ENCODE measurements at places on chromosomes 3 and 15.
A peak's percentile ranks its signal among the peaks of the same experiment; 100 is the strongest.

DNA sequence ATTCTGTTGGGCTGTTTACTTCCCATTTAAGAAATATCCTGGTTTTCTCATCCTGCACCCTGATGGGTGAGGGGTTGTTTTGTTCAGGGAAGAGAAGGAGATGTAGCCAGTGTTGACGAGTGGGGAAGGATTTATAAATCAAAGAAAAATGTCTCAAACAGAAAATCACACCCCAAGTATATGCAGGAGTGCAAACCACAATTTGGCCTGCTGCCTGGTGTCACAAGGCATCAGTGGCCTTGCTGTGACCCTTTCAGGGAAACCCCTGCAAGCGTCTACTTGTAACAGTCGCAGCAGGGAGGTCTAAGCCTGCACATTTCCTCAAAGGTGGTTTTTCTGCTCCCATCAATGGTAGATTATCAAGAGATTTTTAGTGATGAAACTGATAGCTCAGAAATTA is 132.6 kb upstream of the LRRN1 start:
- H3K27ac ChIP-seq: no peak overlapping the region
- H3K27me3 ChIP-seq: no peaks in the 10 kb centered on the region
- no peak for DNase-seq
- H3K4me1 ChIP-seq: no peaks in the 10 kb centered on the region

DNA sequence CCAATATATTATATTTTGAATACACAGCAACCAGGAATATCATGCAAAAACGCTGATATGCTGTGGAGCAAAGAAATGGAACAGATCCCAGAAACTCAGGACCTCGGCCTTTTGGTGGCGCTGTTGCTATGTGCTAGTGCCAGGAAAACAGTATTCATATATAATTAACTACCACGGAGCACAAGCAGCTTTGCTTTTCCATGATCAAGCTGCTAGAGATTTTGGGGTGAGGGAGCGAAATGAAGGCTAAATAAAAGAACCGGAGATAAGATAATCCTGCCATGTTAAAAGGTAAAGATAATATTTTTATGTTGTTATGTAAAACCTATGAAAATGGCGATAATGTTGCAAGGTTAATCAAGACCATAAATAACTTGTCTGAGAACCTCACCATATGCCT is 157.7 kb upstream of the FAM3D start:
- no peak overlapping the region for H3K4me3 ChIP-seq
- H3K36me3 ChIP-seq: no peaks in the 10 kb centered on the region
- H3K27ac ChIP-seq: no peak overlapping the region

DNA sequence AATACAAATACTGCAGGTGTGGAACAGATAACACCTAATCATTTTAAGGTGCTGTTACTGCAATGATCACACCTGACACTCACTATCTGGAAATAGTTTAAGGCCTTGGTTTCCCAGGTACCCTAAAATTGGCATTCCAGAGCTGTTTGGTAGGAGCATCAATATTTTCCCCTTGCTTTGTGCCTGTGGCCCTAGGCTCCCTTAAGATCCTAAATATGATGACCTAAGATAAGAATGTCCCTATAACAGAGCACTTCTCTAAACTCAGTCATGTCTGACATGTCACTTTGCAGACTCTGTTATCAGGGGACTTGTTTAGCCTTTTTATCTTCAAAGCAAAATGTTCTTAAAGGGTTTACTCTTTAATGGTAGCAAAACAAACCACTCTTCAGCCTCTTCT is 115.9 kb upstream of the STRIT1 start:
- no peaks in the 10 kb centered on the region for H3K4me1 ChIP-seq
- H3K27ac ChIP-seq: no peak overlapping the region
- no peaks in the 10 kb centered on the region for H3K27me3 ChIP-seq
- H3K4me3 ChIP-seq: no peak overlapping the region
- H3K36me3 ChIP-seq: no peaks in the 10 kb centered on the region

DNA sequence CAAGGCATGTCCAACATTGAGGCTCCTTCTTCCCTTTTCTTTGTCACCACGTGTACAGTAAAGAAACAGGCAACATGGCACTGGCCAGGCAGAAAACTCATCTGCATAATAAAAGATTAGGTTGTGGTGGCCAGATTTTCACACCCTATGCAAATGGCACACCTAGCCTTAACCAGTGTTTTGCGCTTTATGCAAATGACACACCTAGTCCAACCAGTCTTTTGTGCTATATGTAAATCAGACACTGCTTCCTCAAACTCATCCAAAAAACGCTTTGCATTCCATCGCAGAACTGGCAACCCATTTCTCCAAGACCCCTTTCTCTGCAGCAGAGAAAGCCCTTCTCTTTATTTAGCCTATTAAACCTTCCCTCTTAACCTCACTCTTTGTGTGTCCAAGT is 109.1 kb downstream of the ZNF385D start:
- no peak overlapping the region for H3K27ac ChIP-seq
- no peak overlapping the region for H3K4me3 ChIP-seq
- H3K4me1 ChIP-seq: no peaks in the 10 kb centered on the region
- H3K36me3 ChIP-seq: no peaks in the 10 kb centered on the region
- DNase-seq: no peak
- H3K27me3 ChIP-seq: no peaks in the 10 kb centered on the region

GRCh38 chr3:43190670-43191069 is 84.8 kb upstream of the POMGNT2 start:
- H3K36me3 ChIP-seq: peaks cover 24% of the 10 kb centered on the region
- H3K27ac ChIP-seq: no peak overlapping the region
- no peak for DNase-seq
- no peak overlapping the region for H3K4me3 ChIP-seq

DNA sequence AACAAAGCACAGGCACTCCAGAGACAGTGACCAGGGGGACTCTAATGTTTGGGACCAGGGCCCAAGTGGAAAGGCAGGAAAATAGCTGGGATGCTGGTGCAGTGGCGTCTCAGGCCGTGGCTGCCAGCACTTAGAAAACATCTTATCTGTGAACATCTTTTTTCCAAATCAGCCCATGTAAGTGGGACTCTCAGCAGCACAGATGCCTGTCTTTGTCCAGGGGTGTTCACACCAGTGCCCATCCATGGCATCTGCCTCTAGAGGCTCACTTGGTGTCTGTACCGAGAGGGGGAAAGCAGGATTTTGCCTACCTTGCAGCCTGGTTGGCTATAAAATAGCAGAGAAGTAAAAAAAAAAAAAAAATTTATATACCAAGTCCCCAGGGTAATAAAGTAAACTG is 26.7 kb downstream of the SLC12A8 start:
- H3K27ac ChIP-seq: no peak overlapping the region
- no peaks in the 10 kb centered on the region for H3K36me3 ChIP-seq
- no peaks in the 10 kb centered on the region for H3K4me1 ChIP-seq
- no peak overlapping the region for H3K4me3 ChIP-seq

DNA sequence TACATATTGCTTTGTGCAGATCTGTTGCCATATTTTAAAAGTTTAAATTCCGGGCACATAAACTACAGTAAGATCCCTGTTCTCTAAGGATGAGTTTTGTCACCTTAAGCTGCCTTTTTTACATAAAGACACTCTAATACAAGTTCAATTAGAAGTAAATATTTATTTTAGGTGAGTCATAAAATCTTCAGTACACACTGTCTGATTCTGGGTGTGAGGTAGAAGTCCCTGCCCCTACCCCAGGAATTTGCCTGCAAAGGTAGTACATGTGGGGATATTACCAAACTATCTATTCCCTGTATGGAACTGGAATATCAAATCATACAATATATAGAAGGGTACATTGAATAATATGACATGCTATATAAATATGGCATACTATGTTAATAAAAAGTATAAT is 6.3 kb downstream of the SCG3 start:
- no peak overlapping the region for H3K4me3 ChIP-seq
- H3K27me3 ChIP-seq: peaks cover 61% of the 10 kb centered on the region
- no peak overlapping the region for H3K27ac ChIP-seq
- peaks cover 18% of the 10 kb centered on the region for H3K4me1 ChIP-seq
- DNase-seq: no peak
- no peaks in the 10 kb centered on the region for H3K36me3 ChIP-seq

DNA sequence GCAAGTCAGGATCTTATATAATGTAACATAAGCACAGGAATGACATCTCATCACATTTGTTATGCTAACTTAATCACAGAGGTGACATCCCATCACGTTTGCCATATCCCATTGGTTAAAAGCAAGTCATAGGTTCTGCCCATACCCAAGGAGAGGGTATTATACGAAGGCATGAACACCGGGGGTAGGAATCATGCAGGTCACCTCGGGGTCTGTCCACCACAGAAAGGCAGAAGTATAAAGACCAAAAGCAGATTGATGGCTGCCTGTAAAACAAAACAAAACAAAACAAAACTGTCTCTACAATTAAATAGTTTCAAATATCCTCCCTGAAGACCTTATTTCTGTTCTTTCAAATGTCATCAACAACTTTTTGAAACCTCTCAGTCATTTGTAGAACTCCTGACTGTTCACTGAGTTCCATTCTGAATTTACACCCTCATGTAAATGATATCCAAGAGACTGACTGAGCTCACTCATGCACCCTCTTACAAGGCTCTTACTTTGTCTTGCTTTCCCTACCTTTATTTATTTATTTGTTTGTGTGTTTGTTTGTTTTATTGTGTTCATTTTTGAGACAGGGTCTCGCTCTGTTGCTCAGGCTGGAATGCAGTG is 22.7 kb upstream of the ZNF639 start:
- peaks cover 2% of the 10 kb centered on the region for H3K4me1 ChIP-seq
- DNase-seq: no peak
- peaks cover 14% of the 10 kb centered on the region for H3K27me3 ChIP-seq
- H3K36me3 ChIP-seq: no peaks in the 10 kb centered on the region

DNA sequence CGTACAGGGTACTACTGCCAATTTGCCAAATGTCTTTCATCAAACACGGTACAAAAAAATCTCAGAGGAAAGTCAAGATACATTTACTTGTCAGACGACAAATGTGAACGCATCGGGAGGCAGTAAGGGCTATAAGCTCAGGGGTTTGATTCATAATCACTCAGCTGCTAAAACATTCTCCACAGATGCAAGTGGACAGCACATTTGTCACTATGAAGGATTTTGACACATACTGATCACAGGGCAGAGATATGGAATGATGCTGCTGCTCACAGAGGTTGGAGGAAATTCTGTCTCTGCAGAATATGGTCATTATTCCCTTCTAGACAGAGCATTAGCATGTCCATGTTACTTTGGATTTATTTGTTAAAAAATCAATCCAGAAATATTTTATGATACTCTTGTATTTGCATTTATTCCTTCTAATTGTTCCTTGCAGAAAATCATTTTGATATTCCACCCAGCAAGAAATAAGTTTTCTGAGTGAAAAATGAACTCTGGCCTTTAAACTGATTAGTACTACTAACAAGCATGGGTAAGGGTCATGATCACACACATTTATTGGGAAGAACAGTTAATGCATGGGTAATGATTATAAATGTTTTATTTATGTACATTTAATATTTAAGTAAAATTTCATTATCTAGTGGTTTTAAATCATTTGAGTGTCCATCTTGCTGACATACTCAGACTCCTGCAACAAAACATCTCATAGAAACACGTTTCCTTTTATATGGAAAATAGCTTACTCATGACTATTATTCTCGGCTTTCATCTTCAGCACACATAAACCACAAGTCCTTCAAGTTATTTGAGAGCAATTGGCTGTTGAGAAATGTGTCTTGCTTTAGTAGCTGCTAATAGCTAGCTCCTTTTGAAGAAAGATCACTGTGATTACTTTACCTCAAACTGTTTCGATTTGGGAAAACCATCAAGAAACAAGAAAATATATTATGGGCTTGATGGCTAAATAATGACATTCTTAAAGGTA is 559.3 kb downstream of the MECOM start:
- no peaks in the 10 kb centered on the region for H3K36me3 ChIP-seq
- no peaks in the 10 kb centered on the region for H3K4me1 ChIP-seq
- H3K27ac ChIP-seq: no peak overlapping the region

- H3K4me3 ChIP-seq: no peak overlapping the region
- H3K36me3 ChIP-seq: no peaks in the 10 kb centered on the region
- H3K27me3 ChIP-seq: no peaks in the 10 kb centered on the region
- no peak for DNase-seq
- no peaks in the 10 kb centered on the region for H3K4me1 ChIP-seq
These were observed 367.4 kb downstream of the IL20RB start for GRCh38 chr3:137325170-137325569.

GRCh38 chr3:17354341-17354740 is 388.1 kb downstream of the TBC1D5 start:
- H3K27ac ChIP-seq: no peak overlapping the region
- H3K27me3 ChIP-seq: no peaks in the 10 kb centered on the region

- no peak for DNase-seq
- no peaks in the 10 kb centered on the region for H3K27me3 ChIP-seq
- H3K4me3 ChIP-seq: no peak overlapping the region
These were observed 42.4 kb downstream of the ZNF710 start for GRCh38 chr15:90043530-90044010.

DNA sequence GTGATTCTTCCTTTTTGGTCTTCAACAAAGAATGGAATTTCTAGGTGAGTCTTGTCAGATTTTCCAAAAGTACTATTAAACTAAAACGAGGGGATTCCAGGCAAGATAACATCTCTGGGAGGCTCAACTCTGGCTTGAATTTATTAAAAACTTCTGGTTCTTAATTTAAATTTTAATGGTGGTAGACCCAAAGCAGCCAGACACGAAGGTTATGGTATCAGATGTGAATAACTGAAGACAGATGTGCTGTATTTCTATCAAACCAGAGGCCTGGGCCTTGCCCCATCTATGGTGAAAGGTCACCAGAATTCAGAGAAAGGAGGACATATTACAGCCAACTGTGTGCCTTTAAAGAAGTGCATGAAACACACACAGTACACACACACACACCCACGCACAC is 283.2 kb upstream of the ICE2 start:
- H3K4me3 ChIP-seq: no peak overlapping the region
- H3K27ac ChIP-seq: no peak overlapping the region
- DNase-seq: no peak
- H3K27me3 ChIP-seq: peaks cover 3% of the 10 kb centered on the region
- no peaks in the 10 kb centered on the region for H3K36me3 ChIP-seq
- peaks cover 4% of the 10 kb centered on the region for H3K4me1 ChIP-seq

GRCh38 chr3:162847511-162847910 is 1350.9 kb downstream of the OTOL1 start:
- no peaks in the 10 kb centered on the region for H3K4me1 ChIP-seq
- DNase-seq: no peak
- H3K4me3 ChIP-seq: no peak overlapping the region
- H3K27ac ChIP-seq: no peak overlapping the region
- no peaks in the 10 kb centered on the region for H3K27me3 ChIP-seq

DNA sequence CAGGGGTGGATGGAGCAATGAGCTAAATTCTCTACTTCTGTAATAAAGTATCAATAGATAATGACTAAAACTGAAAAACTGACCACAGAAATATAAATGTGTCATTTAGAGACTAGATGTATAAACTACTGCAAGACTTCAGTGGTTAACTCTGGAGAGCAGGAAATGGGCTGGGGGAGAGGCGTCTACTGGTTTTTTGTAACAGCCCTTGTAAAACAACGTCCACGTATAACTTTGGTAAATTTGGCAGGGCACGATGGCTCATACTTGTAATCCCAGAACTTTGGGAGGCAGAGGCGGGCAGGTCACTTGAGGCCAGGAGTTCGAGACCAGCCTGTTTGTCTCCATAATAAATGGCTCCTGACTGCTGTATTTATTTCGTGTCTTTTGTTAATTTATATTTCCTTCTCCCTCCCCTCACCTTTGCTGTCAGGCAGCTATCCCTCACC is 12.5 kb downstream of the RAB27A start:
- H3K27me3 ChIP-seq: no peaks in the 10 kb centered on the region
- H3K27ac ChIP-seq: peak overlapping the region; percentile 92
- peaks cover 86% of the 10 kb centered on the region for H3K4me1 ChIP-seq
- peak; percentile 83 for DNase-seq
- peak overlapping the region; percentile 52 for H3K4me3 ChIP-seq

- no peak for DNase-seq
- H3K27me3 ChIP-seq: no peaks in the 10 kb centered on the region
- no peak overlapping the region for H3K27ac ChIP-seq
- H3K4me1 ChIP-seq: no peaks in the 10 kb centered on the region
- H3K36me3 ChIP-seq: no peaks in the 10 kb centered on the region
These were observed 578 bp upstream of the BCHE start for GRCh38 chr3:165837801-165838200.
